Neuronal stem cell (in vitro differentiated cells): ENCODE measurements at places on chromosomes 2 and 18.

- H3K36me3 ChIP-seq = no peaks in the 10 kb centered on the region
- H3K27ac ChIP-seq = no peak overlapping the region
- H3K27me3 ChIP-seq = no peaks in the 10 kb centered on the region
- H3K4me3 ChIP-seq = no peak overlapping the region
Observed at GRCh38 chr18:360676-361075, 92.8 kb upstream of the THOC1 start.

- H3K36me3 ChIP-seq = no peaks in the 10 kb centered on the region
- no peaks in the 10 kb centered on the region for H3K27me3 ChIP-seq
- no peak overlapping the region for H3K27ac ChIP-seq
- no peak overlapping the region for H3K4me3 ChIP-seq
- DNase-seq = no peak
- H3K4me1 ChIP-seq = no peaks in the 10 kb centered on the region
Observed at GRCh38 chr2:224957540-224958461, 84.5 kb downstream of the DOCK10 start.

DNA sequence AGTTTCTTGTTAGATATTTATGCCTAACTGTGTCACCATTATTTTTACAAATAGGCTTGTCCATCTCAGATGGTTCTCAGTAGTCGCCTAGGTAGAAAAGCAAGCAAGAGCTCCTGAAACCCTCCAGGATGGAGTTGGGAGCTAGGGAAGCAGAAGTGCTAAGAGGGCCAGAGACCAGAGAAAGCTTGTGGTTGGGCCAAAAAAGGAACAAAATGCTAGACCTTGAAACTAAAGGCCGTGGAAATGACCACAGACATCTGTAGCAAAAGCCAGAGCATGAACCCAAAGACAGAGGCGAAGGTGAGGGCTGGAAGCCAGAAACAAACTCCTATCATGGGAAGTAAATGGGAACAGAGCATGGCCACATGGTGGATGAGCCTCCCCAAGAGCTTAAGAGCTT is 29.9 kb upstream of the RMDN2 start:
- no peaks in the 10 kb centered on the region for H3K36me3 ChIP-seq
- no peak for DNase-seq
- no peak overlapping the region for H3K4me3 ChIP-seq
- H3K4me1 ChIP-seq = no peaks in the 10 kb centered on the region

DNA sequence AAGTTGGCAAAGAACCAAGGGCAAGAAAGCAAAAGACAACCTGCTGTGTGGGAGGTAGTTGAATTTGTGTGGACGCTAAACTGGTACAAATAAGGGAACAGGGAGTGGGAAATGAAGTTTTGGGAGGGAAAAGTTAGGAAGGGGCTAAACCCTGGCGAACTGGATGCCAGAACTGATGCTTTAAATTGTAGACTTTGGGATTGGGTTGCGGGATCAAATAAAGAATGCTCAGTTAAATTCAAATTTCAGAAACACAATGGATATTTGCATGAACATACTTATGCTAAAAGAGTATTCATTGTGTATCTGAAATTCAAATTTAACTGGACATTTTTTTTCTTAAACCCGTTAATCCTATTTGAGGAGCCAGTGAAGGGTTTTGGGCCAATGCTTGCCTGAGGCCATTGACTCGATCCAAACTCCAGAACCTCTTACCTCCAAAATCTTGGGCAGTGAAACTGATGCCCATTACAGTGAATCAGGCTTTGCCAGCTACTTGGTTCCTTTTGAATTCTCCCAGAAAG is 44.2 kb upstream of the YWHAQ start:
- no peak overlapping the region for H3K4me3 ChIP-seq
- H3K4me1 ChIP-seq = peaks cover 9% of the 10 kb centered on the region
- DNase-seq = no peak
- no peak overlapping the region for H3K27ac ChIP-seq
- peaks cover 5% of the 10 kb centered on the region for H3K27me3 ChIP-seq

GRCh38 chr18:71242981-71243380 is 954.1 kb downstream of the SOCS6 start:
- no peak overlapping the region for H3K4me3 ChIP-seq
- H3K27ac ChIP-seq = no peak overlapping the region
- no peak for DNase-seq
- no peaks in the 10 kb centered on the region for H3K36me3 ChIP-seq
- H3K27me3 ChIP-seq = no peaks in the 10 kb centered on the region

- no peaks in the 10 kb centered on the region for H3K4me1 ChIP-seq
- no peaks in the 10 kb centered on the region for H3K36me3 ChIP-seq
- no peaks in the 10 kb centered on the region for H3K27me3 ChIP-seq
- DNase-seq = no peak
- no peak overlapping the region for H3K4me3 ChIP-seq
Observed at GRCh38 chr2:7566382-7566881, 649.2 kb downstream of the RNF144A start.

GRCh38 chr2:15028406-15028805 is 395.9 kb downstream of the LRATD1 start:
- H3K27me3 ChIP-seq = no peaks in the 10 kb centered on the region
- no peak overlapping the region for H3K4me3 ChIP-seq
- peaks cover 4% of the 10 kb centered on the region for H3K4me1 ChIP-seq
- no peak for DNase-seq
- no peak overlapping the region for H3K27ac ChIP-seq

DNA sequence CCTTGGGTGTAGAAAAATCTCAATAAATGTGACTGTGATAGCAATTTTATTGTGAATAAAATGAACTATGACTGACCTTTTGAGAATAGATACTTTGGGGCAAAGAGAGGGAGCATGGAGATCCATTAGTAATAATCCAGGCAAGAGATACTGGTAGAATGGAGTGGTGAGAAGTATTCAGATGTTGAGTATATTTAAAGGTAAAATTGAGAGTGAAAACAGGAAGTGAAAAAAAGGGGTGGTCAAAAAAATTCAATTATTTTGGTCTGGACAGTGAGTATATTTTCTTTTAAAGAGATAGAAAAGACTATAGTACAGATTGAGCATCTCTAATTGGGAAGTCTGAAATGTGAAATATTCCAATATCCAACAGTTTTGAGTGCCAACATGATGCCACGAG is 1515.6 kb upstream of the NXPH2 start:
- no peaks in the 10 kb centered on the region for H3K36me3 ChIP-seq
- no peak overlapping the region for H3K27ac ChIP-seq
- DNase-seq = no peak
- no peaks in the 10 kb centered on the region for H3K27me3 ChIP-seq
- H3K4me1 ChIP-seq = no peaks in the 10 kb centered on the region
- no peak overlapping the region for H3K4me3 ChIP-seq

DNA sequence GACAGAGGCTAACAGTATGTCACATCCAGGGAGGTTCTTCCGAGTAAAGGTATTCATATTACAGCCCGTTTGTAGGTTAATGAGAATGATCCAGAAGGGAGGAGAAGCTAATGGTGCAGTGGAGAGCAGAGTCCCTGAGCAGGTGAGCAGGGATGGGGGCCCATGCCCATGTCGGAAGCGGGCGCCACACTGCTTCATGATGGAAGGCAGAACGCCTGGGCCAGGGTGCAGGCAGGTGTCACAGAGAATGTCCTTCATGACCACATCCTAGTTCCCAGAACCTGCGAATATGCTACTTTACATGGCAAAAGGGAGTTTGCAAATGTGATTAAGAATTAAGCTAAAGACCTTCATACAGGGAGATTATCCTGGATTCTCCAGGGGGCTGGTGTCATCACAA is 4.0 kb downstream of the HES6 start:
- no peak for DNase-seq
- peaks cover 5% of the 10 kb centered on the region for H3K4me1 ChIP-seq
- H3K27ac ChIP-seq = no peak overlapping the region
- H3K27me3 ChIP-seq = peaks cover 23% of the 10 kb centered on the region
- H3K4me3 ChIP-seq = no peak overlapping the region
- peaks cover 6% of the 10 kb centered on the region for H3K36me3 ChIP-seq

DNA sequence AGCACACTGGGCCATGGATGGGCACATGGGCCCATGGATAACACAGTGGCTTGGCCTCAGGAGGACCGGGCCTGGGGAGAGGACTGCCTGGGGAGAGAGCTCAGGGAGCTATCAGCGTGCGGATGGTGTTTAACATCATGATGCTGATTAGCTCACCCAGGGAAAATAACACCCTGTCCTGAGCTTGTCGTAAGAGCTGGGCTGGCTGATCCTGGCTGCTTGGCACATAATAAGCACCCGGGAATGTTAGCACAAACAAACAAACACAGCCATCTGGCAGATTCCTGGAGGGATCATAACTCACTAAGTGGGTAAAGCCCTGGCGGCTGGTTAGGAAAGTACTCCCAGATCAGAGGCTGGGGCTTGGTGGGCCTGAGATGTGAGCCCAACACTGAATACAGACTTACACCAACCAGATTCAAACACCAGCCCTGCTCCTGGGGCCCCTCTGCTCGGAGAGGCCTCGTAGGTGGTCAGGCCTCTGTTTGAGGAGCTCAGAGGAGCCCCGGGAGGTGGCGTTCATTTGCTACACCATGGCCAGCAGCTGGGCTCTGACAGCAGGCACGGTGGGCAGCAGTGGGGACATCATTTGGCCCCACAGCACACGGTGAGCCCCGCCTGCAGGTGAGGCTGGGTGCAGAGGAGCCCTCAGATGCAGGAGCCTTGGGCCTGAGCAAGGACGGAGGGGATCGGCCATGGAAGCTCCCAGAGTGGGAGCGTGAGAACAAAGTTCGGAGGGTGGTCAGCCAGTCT is 193.4 kb upstream of the HDAC4 start:
- peaks cover 3% of the 10 kb centered on the region for H3K27me3 ChIP-seq
- H3K27ac ChIP-seq = no peak overlapping the region
- H3K36me3 ChIP-seq = no peaks in the 10 kb centered on the region
- H3K4me3 ChIP-seq = no peak overlapping the region
- no peak for DNase-seq

DNA sequence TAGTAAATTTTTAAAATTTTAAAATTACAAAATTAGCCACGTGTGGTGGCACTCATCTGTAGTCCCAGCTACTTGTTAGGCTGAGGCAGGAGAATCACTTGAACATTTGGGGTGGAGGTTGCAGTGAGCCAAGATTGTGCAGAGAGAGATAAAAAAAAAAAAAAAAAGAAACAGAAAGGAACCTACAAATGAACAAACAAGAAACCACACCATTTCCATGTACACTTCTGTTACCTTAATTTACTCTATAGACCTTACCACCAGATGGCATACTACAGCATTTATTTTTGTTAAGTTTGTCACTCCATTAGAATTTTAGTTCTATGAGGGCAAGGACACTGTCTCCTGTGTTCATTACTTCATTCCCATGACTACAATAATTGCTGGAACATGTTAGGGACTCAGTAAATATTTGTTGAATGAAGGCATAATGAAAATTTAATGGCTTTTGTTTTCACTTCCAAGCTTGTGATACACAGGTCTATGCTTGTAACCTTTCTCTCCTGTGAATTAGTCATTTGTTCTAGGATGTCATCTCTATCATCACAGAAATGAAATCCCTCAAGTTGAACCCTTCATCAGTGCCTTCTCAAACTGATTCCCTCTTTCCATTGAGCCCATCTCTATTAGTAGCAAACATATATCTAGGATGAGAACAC is 76.0 kb downstream of the ARHGAP15 start:
- no peaks in the 10 kb centered on the region for H3K27me3 ChIP-seq
- H3K36me3 ChIP-seq = no peaks in the 10 kb centered on the region
- H3K4me1 ChIP-seq = no peaks in the 10 kb centered on the region
- no peak overlapping the region for H3K27ac ChIP-seq
- no peak overlapping the region for H3K4me3 ChIP-seq
